ENCODE measurements at places on chromosomes 5 and 9.

- DNase-seq, result no peak
Measured at GRCh38 chr9:94534901-94535300, 20.0 kb upstream of the PCAT7 start.

DNA sequence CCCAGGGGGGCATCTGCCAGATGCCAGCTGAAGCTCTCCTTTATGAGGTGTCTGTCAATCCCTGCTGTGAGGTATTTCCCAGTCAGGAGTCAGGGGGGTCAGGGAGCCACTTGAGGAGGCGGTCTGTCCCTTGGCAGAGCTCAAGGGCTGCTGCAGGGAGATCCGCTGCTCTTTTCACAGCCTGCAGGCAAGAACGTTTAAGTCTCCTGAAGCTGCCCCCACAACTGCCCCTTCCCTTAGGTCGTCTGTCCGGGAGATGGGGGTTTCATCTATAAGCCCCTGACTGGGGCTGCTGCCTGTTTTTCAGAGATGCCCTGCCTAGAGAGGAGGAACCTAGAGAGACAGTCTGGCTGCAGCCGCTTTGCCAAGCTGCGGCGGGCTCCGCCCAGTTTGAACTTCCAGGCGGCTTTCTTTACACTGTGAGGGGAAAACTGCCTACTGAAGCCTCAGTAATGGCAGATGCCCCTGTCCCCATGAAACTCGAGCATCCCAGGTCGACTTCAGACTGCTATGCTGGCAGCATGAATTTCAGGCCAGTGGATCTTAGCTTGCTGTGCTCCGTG lies 148.3 kb downstream of the RPS23 start:
- DNase-seq, result no peak

DNA sequence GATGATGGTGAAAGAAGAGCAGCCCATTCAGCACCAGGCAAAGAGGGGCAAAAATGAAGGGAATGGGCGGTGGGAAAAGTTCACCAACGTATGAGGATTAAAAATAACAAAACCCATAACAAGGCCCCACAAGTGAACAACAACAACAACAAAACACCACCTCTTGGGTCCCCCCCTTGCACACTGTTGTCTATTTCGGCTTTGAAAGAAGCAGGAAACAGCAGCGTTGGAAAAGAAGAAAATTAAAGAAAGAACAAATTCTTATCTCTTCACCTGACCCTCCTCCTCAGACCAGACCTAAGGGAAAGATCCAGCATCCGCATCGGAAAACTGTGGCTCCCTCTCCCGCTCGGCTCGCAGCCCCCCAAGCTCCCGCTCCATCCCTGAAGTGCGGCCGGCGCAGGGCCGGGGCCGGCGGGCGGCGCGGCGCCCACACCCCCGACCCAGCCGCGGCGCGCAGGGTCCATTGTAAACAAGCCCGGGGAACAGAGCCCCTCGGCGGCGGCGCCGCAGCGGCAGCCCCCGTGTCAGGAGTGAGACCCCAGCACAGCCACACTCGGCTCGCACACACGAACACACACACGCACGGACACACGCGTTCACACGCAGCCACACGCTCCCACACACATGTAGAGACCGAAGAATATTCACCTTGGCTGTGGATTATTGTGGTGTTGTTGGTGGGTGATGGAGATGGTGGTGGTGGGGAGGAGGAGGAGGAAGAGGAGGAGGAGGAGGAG lies 535 bp downstream of the RFX3 start:
- no peak for DNase-seq

DNA sequence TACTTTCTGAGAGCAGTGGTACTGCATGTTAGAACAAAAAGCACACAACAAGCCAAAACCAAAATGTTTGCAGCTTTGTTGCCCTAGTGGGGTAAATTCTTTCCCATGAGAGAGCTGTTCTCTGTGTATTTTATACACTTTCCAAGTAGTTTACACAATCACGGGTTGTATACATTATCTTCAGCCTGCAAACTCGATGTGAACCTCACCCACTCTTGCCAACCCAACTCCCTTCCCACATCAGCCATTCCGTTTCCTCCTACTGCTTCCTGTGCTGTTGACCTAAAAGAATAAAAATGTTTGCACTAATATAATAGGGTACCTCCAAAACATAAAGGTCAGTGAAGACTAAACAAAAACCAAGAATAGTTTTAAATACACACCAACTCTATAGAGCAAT lies 47.0 kb downstream of the IQGAP2 start:
- DNase-seq, result no peak

GRCh38 chr5:175922192-175922885 lies 45.8 kb downstream of the THOC3 start:
- DNase-seq, result peak; percentile 85

DNA sequence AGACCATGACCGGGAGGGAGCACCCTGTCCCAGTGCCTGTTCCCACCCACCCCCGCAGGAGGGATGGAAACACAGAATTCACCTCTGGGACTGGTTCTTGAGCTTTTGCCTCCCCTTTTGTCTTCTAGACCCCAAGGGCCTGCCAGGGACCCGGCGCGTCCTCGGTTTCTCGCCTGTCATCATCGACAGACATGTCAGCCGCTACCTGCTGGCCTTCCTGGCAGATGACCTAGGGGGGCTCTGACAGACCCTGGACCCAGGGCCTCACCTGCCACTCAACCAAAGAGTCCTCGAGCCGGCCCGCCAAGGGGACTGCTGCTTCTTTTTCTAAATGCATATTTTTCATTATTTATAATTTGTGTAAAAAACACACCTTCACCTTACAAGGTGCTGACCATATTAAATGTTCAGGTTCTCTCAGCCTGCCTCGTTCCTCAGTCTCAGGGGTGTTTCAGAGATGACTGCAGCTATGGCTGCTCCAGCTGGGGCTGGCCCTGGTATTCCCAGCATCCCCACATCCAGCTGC lies 16.9 kb downstream of the CARD19 start:
- no peak for DNase-seq

GRCh38 chr9:89679016-89679415 lies 74.2 kb downstream of the GADD45G start:
- DNase-seq, result no peak

DNA sequence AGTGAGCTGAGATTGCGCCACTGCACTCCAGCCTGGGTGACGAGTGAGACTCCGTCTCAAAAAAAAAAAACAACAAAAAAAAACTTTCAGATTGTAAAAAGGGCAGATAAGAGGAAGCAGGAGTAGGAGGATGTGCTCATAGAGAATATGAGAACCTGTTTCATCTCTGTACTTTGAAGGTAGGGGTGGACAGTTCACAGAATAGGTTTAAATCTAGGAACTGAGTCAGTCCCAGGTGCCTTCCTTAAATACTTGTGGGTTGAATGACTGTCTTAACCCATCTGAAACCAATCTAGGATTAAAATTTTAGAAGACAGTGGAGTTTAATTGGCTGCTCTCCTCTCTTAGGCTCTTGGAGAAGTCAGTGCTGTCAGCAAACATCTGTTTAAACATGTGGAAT lies 12.4 kb downstream of the POLK start:
- no peak for DNase-seq

GRCh38 chr9:5869315-5870019 lies 21.2 kb upstream of the MLANA start:
- no peak for DNase-seq

GRCh38 chr5:95262933-95263660 lies 21.8 kb downstream of the MCTP1 start:
- DNase-seq, result no peak

DNA sequence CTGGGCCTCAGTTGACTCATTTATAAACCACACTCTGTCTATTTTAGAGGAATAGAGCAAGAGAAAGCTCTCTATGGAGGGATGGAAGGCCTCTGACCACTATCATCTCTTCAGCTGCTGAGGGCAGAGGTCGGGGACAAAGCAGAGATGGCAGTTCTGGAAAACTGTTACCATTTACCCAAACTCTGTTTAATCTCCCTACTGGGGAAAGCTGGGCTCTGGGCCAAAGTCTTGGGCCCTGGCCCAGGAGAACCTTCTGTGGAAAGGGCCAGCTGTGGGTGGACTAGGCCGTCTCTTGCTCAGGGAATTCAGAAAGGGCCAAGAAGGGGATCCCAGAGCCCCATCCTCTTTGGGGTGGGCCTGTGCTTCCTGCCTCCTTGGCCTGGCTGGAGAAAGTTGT lies 100.0 kb downstream of the PSD2 start:
- DNase-seq, result no peak

Measured in astrocyte of the hippocampus (primary cell).